Keratinocyte (primary cell): ENCODE measurements at places on chromosomes 13 and 19. TPM values are rescaled to one million over a fixed set of nuclear protein-coding genes. Genes with fewer than 3 reads are reported as not detected.

DNA sequence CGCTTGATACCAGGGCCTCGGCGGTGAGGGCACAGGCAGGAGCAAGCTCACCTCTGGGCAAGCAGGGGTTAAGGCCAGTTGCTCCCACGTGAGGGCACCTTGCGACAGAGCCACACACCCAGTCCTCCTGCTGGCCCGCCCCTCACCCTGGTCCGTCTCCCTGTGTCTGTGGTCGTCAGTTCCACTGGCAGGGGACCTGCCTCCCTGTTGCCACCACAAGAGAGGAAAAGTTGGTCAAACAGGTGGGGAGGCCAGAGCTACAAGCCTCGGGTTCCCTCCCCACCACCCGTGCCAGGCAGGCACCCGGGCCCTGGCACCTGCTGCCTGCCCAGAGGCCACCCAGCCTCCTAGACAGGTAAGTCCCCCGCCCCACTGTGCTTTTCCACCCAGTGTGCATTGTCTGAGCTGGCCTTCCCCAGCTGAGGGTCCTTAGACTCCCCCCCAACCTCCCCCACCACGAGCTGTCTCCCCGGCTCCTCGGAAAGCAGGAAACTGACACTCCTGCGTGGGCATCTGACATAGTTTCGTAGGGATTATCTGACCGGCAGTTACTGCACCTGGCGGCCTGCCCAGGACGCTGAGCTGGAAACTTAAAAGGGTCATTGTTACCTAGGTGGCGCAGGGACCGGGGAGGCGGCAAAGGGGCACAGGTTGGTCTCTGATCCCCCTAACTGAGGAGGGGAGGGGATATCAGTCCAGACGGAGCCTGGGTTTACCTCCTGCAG, at the start of gene TJP3:
Gene TJP3 (plus strand): TSS at position 178 of the 725 bp plus-strand sequence. CDS start 20,049 bp downstream, outside the sequence.
- DNase-seq = no peak

DNA sequence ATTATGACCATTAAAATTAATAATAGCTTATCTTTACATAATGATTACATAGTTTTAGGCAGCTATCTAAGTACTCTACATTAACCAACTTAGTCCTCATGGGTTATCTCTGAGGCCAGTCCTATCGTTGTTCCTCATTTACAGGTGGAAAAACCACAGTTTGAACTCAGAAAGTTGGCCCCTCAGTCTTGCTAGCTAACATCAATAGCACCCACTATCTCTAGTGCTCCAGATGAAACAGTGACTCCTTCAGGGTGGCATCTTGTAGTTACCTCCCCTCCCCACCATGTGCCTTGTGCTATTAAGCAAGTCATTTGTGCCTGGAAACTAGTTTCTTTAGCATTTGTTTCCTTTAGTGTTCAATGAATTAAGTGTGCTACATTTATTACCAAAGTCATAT, 1086.7 kb downstream of the EFNB2 start:
- DNase-seq = no peak

DNA sequence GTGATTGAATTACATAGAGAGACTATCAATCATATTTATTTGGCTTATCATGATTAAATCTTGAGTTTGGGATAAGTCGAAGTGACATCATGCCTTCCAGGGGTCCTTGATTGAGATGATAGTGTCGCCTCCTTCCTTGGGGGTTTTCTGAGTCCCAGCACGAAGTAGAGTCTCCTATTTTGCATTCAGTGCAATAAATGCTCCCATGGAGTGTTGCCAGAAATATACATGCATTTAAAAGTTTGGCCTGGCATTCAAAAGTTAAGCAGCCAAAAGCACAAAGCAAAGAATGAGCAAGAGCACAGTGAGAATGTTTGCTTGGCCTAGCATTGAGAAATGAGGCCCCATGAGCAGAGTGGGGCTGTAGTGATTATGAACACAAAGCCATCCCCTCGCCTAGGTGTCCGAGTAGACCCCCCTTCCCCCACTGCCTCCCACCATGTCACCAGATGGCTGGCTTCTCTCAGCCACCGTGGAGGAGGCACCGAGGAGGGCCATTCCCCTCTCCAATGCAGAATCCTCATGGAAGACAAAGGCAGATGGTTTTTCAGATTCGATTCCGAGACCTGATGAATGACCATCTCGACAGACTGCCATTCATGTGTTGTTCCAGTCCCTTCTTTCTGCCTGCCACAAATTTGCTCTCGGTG, 58.8 kb upstream of the UBL3 start:
- DNase-seq = no peak

GRCh38 chr13:49374585-49375290, 69.1 kb downstream of the CAB39L start:
- DNase-seq = peak; percentile 19

GRCh38 chr19:11379857-11380350, 4.2 kb downstream of the EPOR start:
- DNase-seq = no peak

- DNase-seq = no peak
Measured at GRCh38 chr13:23751195-23751594, 138.0 kb downstream of the MIPEP start.

Gene SIGLEC7
- polyA plus RNA-seq = not detected in 3 replicates

DNA sequence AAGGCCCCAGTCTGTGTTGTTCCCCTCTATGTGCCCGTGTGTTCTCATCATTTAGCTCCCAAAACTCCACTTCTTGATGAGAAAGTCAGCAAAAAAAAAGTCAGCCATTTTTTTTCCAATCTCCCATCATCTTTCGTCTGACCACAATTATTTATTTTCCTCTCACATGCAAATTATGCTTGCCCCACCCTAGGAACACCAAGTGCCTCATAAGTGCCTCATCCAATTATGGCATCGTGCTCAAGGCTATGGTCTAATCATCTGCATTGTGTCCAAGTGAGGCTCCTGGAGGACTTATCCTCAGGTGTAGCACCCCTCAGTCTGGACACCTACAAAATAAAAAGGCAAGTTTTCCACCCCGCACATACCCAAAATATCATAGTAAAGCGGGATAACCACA, 20.8 kb upstream of the IPO5 start:
- no peak for DNase-seq

DNA sequence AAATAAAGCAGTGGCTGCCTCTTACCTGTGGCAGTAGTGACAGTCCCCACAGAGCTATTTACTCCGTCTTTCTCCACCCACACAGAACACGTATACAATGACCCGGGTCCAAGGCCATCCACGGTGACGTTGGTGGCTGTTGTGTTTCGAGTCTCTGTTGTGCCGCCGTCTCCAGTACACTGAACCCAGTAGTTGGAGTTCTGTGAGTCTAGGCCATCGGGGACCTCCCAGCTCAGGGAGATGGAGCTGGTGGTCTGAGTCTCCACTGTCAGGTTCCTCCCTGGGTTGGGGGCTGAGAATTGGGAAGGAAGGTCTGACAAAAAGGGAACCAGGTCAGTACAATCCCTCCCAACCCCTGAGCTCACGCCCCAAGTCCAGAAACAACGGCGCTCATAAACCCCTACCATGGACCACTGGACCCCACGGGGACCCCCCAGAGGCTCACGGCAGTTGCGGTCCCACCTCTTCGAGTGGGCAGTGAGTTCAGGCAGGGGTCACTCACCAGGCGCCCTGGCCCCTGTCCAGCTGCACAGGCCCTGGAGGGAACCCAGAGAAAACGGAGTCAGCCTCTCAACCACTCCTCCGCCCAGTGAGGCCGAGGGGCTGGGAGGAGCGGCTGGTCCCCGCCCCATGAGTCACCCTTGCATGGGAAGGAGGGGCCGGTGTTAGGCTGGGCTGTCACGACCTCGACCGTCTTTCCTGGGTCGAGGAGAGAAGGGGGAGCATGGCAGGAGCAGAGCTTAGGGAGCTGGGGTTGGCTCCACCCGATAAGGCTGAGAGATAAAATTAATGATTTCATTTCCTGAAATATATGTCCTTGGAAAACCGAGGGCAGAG, 2.4 kb downstream of the PTPRH start:
- DNase-seq = peak; percentile 59

- no peak for DNase-seq
Measured at GRCh38 chr13:22427783-22428182, 753.0 kb upstream of the SGCG start.

DNA sequence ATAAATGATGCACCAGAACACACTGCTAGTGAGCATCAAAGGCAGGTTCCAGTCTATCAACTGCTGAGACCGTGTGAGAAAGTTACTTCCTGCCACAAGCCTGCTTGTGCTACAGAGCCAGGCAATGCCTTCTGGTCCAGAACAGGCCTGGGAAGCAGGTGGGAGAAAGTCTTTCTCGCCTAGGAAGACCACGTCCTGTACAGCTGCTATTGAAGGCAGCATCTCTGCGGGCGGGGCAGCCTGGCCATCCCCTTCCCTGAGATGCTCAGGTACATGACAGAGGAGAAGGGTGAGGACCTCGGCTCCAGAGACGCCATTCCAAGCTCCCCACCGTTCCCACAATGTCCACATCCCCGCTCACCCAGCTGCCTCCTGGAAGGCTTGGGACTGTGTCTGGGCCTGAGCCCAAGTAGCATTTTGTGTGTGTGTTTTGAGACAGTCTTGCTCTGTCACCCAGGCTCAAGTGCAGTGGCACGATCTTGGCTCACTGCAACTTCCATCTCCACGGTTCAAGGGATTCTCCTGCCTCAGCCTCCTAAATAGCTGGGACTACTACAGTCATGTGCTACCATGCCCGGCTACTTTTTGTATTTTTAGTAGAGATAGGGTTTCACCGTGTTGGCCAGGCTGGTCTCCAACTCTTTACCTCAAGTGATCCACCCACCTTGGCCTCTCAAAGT, 3.4 kb downstream of the RFX1 start:
- DNase-seq = no peak

Gene ZNF69
- polyA plus RNA-seq = 0.56 to 0.97 TPM (median 0.84 TPM) in 3 replicates

Gene KLHL1
- polyA plus RNA-seq = not detected in 3 replicates

- DNase-seq = no peak
Measured at GRCh38 chr19:459724-460511, 915 bp downstream of the SHC2 start.

DNA sequence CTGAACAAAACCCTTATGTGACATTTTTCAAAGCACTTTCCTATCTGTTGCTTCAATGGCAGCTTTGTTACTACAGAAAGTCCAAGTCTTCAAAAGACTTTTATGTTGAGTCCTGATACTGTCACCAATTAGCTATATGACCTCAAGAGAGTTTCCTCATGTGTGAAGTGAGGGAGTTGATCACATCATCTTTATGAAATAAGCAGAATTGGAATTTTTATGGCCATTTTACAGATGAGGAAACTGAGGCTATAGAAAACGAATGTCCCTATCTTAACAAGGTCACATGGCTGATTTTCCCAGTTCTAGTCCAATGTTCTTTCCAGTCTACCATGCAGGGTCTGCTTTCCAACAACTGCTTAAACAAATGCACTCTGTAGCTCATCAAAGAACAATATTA, 2.6 kb downstream of the TNFRSF19 start:
- DNase-seq = no peak

DNA sequence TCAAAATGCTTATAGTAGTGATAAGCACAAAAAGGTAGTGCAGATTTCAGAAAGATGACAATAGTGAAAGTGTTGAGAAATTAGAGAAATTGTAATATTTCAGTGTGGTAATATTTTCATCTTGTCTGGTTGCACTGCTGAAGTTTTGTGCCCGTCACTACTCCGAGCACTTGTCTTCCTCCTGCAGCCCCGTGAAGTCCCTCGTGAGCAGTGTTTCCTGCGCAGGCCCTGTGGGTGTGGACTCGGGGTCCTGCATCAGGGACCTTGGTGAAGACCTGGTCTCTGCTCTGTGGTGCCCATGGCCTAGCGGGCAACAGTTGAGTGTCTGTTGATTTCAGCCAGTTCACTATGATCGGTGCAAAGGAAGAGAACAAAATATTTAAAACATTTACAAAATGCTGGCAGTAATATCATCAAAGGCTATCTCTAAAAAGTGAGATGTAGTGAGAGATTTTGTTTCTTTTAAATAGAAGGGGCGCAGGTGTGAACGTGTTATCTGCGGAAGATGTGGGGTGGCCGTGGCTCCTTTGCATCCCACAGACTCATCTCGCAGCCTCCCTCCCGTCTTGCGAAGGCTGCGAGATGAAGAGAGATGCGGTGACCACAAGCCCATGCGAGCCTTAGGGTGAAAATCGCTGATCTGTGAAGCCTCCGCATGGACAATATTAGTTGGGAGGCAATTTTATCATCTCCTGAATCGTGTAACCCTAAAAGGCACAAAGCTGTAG, 27.7 kb upstream of the DCUN1D2 start:
- no peak for DNase-seq

DNA sequence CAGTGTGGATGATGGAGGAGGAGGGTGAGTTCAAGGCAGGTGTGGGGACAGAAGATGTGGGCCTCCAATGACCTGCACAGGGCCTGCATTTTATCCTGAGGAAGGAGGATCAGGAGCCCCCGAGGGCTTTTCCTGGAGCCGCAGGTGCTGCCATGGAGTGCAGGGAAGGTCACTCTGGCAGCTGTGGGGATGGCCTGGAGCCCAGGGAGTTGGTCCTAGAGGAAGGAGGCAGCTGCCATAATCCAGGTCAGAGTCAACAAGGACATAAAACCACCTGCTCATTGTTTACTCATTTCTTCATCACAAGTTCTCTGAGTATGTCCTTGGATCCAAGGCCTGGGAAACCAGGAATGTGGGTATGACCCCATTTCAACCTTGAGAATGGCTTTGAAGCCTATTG, 87.2 kb downstream of the SCGB2B2 start:
- DNase-seq = no peak

- no peak for DNase-seq
Measured at GRCh38 chr13:110138700-110139036, 168.3 kb downstream of the COL4A1 start.

GRCh38 chr19:58569191-58569942, 3.8 kb downstream of the MZF1 start:
- DNase-seq = no peak

DNA sequence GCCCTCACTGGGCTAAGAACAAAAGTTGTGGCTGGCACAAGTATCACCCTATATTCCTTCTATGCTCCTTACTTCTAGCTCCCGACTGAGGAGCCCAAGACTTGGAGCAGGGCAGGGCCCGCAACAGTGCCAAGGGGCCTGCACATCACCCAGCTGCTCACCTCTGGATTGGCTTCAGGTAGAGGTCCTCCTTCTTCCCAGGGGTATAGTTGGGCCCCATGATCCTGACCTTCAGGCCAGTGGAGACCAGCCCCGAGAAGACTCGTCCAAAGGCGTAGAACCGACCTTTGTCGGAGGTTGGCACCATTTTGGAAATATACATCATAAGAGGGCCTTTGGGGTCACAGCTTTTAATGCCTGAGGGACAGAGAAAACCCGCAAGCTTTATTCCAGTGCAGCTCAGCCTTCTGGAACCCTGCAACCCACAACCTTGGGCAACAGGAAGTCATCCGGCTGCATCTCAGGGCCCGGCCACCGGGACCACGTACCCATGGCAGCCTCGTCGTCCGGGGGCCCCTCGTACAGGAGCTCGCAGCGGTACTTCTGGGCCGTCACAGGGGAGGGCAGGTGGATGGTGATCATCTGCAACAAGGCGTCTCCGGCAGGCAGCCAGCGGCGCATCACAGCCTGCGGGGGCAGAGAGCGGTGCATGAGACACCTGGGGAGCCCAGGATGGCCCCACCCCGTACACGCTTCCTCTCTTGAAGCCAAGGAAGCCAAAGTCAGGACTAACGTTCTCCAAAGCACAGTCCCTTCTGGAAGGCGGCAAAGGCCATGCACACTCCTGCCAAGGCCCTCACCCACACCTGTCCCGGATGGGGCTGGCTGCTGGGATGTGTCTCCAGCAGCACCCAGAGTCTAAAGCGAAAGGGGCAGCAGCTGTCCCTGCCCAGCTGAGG, 4.7 kb downstream of the EEF2 start:
- peak; percentile 66 for DNase-seq
